Activated CD4-positive, alpha-beta memory T cell treated with anti-CD3 and anti-CD28 coated beads, Interleukin-2, amount 10 ng/mL, durations not matched to agents 7 days and 5 days (primary cell): ENCODE measurements at places on chromosomes 5 and 9. TPM values are rescaled to one million over a fixed set of nuclear protein-coding genes. Genes with fewer than 3 reads are reported as not detected.

Gene MCC
- 8.6 TPM for total RNA-seq

Gene PCDHB6
- not detected for total RNA-seq

Gene NR6A1
- total RNA-seq, result 0.76 TPM

Gene SLC2A6
- 1.2 TPM for total RNA-seq

Gene PCDHGA3
- total RNA-seq, result not detected

Gene PCDHGB6
- total RNA-seq, result not detected

DNA sequence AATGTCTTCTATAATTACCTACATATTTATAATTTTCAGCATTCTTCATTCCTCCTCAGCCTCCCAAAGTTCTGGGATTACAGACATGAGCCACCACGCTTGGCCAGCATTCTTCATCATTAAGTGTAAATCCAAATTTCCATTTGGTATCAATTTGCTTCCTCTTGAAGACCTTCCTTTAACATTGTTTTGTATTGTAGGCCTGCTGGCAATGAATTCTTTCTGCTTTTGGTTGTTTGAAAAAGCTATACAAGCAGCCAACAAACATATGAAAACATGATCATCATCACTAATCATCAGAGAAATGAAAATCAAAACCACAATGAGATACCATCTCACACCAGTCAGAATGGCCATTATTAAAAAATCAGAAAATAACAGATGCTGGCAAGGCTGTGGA is 56.4 kb downstream of the GCNT4 start:
- H3K27ac ChIP-seq, result no peak overlapping the region

DNA sequence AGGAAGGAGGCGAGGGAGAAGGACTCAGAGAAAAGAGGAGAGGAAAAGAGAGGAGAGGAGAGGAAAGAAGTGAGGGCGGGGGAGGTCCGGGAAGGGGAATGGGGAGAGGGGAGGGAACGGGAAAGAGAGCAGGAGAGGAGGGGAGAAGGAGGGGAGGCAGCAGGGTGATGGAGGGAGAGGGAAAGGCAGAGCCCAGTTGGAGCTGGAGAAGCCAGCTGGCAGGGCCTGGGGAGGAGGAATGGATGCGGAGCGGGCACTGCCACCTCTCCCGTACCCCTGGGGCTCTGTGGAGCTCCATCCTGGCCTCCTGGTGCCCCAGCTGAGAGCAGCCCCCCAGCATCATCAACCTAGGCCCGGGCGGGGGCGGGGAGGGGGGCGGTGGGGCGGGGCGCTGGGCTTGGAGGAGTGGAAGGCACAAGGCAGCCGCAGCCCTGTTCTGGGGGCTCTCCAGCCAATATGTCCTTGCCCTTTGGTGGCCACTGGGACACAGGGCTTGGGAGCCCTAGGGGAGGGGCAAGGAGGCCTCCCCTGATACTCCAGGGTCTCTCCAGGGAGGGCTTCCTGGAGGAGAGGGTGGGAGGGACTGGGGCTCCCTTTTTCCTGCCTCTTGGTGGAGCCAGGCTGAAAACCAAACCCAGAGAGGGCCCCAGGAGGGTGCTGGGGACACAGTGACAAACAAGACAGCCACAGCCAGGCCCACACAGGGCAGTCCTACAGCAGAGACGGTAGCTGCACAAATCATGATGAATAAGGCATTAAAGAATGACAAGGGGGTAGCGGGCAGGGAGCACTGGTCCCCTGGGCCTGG is 123.7 kb downstream of the C9orf50 start:
- peak overlapping the region; percentile 78 for H3K4me3 ChIP-seq
- H3K36me3 ChIP-seq, result peaks cover 9% of the 10 kb centered on the region
- peak overlapping the region; percentile 71 for H3K27ac ChIP-seq

DNA sequence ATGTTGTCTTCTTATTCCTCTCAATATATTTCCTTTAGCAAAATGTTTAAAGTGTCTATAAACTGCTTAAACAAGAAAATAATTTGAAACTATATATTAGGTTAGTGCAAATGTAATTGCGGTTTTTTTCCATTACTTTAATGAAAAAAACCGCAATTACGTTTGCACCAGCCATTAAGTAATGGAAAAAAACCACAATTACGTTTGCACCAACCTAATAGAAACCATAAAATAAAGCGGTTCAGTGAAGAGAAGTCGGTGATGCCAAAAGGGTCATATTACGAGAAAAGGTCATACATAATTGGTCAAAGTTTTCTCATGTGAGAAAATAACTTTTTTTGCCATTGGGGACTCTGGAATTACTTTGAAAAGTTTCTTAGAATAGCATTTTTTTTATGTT is 385.6 kb upstream of the ST8SIA4 start:
- H3K4me3 ChIP-seq, result no peak overlapping the region
- no peak overlapping the region for H3K27ac ChIP-seq
- H3K27me3 ChIP-seq, result no peaks in the 10 kb centered on the region
- no peak for DNase-seq

DNA sequence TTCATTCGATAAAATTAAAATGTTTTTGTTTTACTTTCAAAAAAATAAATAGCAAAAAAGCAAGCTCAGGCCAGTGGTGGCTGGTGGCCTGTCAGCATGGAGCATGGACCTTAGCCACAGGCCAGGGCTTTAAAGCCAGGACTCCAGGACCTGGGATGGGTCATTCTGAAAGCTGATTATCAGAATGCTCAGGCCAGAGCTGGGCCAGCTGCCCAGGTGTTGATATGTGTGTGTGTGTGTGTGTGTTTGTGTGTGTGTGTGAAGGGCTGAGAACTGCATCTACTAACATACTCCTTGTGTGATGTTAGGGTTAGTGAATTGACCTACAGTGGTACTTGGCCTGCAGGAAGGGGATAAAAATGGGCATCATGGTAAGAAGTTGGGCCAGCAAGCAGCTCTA is 21.5 kb downstream of the PALM2AKAP2 start:
- no peak overlapping the region for H3K27ac ChIP-seq
- no peak for DNase-seq
- H3K4me1 ChIP-seq, result no peaks in the 10 kb centered on the region
- H3K36me3 ChIP-seq, result no peaks in the 10 kb centered on the region
- H3K4me3 ChIP-seq, result no peak overlapping the region

- H3K27ac ChIP-seq, result no peak overlapping the region
- no peaks in the 10 kb centered on the region for H3K36me3 ChIP-seq
- no peak for DNase-seq
Observed at GRCh38 chr9:105193560-105193959, 50.9 kb upstream of the SLC44A1 start.

GRCh38 chr9:131591845-131592208 is 46.5 kb downstream of the PRRT1B start:
- H3K4me3 ChIP-seq, result no peak overlapping the region
- no peak for DNase-seq
- H3K27me3 ChIP-seq, result no peaks in the 10 kb centered on the region
- peaks cover 38% of the 10 kb centered on the region for H3K4me1 ChIP-seq

- DNase-seq, result no peak
- no peaks in the 10 kb centered on the region for H3K27me3 ChIP-seq
- H3K27ac ChIP-seq, result no peak overlapping the region
- no peaks in the 10 kb centered on the region for H3K4me1 ChIP-seq
- H3K36me3 ChIP-seq, result no peaks in the 10 kb centered on the region
- H3K4me3 ChIP-seq, result no peak overlapping the region
Observed at GRCh38 chr5:5164163-5164562, 24.0 kb downstream of the ADAMTS16 start.

DNA sequence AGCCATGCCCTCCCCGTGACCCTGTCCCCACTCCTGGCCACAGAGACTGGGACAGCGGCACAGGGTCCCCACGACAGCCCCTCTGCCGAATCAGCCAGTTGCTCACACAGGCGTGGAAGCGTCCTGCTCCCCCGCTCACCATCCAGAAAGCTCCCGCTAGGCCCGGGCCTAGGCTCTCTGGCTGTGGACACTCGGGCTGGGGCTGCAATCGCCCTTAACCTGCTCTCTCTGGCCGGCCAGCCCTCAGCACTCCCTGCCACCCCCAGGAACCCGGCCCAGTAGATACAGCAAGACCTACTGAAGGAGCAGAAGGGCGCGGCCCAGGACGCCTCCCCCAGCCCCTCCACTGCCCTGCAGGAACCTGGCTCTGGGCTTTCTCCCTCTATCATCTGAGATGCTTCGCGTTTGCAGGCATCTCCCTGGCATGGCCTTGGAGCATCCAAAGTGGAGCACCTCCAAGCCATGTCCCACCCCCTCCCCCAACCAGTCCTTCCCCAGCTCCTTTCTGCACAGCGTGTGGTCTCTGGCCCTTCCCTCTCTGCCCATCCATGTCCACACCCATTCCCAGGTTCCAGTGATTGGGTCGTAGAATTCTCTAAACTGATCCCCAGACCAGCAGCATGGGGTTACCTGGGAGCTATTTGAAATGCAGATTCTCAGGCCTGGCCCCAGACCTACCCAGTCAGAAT is 113.7 kb upstream of the LMX1B start:
- no peak overlapping the region for H3K4me3 ChIP-seq
- peaks cover 5% of the 10 kb centered on the region for H3K4me1 ChIP-seq
- DNase-seq, result no peak
- no peak overlapping the region for H3K27ac ChIP-seq
- H3K27me3 ChIP-seq, result peaks cover 13% of the 10 kb centered on the region
- no peaks in the 10 kb centered on the region for H3K36me3 ChIP-seq

DNA sequence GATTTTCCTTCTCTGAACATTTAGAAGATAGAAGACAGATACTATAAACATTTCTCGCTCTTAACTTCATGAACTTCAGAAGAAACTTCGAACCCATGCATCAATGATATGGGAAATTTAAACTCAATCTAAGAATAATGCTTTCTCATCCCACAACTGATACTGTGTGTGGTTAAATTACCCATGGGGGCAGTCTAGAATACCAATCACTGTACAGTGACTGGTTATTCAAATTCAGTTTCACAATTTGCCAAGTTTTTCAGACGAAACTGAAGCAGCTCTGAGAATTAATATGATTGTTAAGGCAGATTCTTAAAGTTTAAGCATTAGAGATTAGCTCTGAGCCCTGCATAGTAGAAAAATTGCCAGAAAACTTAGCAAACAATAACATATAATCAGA is 431.0 kb downstream of the SH3GL2 start:
- no peaks in the 10 kb centered on the region for H3K27me3 ChIP-seq
- H3K4me3 ChIP-seq, result no peak overlapping the region
- no peak overlapping the region for H3K27ac ChIP-seq

- no peak overlapping the region for H3K27ac ChIP-seq
- DNase-seq, result no peak
- no peaks in the 10 kb centered on the region for H3K36me3 ChIP-seq
- H3K4me1 ChIP-seq, result peaks cover 16% of the 10 kb centered on the region
- H3K4me3 ChIP-seq, result no peak overlapping the region
Observed at GRCh38 chr9:111993319-111993718, 96.7 kb downstream of the UGCG start.

- no peaks in the 10 kb centered on the region for H3K4me1 ChIP-seq
- H3K36me3 ChIP-seq, result no peaks in the 10 kb centered on the region
- H3K27ac ChIP-seq, result no peak overlapping the region
- no peak for DNase-seq
Observed at GRCh38 chr9:107989099-107989498, 499.5 kb upstream of the KLF4 start.

DNA sequence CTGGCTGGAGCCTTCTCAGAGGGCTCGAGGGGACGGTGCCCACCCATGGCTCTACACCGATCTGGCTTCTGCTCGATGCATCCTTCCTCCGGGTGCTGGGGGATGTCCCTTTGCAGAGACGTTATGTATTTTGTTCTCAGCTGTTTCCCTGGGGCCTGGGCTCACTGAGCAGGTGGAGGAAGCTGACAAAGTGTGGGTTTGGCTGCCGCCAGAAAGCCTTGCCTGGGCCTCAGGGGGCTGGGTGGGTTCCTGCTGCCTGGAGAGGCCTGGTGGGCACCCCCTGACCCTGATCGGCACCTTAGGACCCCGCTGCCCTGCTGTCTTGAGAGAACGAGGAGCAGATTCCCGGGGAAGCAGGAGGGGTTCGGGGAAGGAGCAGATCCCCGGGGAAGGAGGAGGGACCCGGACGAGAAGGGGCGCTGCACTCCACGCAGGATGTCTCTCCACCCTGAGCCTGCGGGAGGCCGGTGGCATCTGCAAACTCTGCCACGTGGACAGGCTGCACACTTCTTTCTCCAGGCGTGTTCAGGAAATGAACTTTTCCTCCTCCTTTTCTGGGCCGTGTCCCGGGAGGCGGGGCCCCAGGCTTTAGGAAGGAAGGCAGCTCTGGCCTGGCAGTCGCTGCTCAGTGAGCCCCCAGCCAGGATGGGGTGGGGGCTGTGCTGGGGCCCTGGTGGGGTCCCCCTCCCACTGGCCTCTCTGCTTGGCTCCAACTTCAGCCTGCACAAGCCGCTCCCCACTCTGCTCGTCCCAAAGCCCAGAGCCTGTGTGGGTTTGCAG is 148.9 kb downstream of the RXRA start:
- no peak overlapping the region for H3K27ac ChIP-seq
- no peaks in the 10 kb centered on the region for H3K36me3 ChIP-seq
- no peak for DNase-seq
- H3K27me3 ChIP-seq, result no peaks in the 10 kb centered on the region
- H3K4me1 ChIP-seq, result no peaks in the 10 kb centered on the region
- no peak overlapping the region for H3K4me3 ChIP-seq

GRCh38 chr5:136200130-136200529 is 7.2 kb upstream of the SMIM32 start:
- DNase-seq, result no peak
- peaks cover 19% of the 10 kb centered on the region for H3K27me3 ChIP-seq
- no peaks in the 10 kb centered on the region for H3K36me3 ChIP-seq
- no peak overlapping the region for H3K27ac ChIP-seq

- no peak for DNase-seq
- no peaks in the 10 kb centered on the region for H3K36me3 ChIP-seq
- no peak overlapping the region for H3K4me3 ChIP-seq
- H3K27me3 ChIP-seq, result no peaks in the 10 kb centered on the region
- no peaks in the 10 kb centered on the region for H3K4me1 ChIP-seq
- no peak overlapping the region for H3K27ac ChIP-seq
Observed at GRCh38 chr5:17184588-17184987, 32.8 kb upstream of the BASP1 start.

GRCh38 chr9:85716031-85716877 is 25.5 kb downstream of the AGTPBP1 start:
- H3K4me3 ChIP-seq, result no peak overlapping the region
- H3K36me3 ChIP-seq, result peaks cover 19% of the 10 kb centered on the region
- H3K27ac ChIP-seq, result peak overlapping the region; percentile 13
